ENCODE measurements at places on chromosomes 16 and 17. TPM values are rescaled to one million over a fixed set of nuclear protein-coding genes. Genes with fewer than 3 reads are reported as not detected.

ADORA2B gene
- 4.4 TPM for total RNA-seq

PRPF8 gene
- 111 TPM for total RNA-seq

OR1A2 gene
- total RNA-seq, result not detected

SDR42E2 gene
- total RNA-seq, result 0.23 TPM

CCL7 gene
- not detected for total RNA-seq

HES7 gene
- total RNA-seq, result 0.46 TPM

CCL8 gene
- total RNA-seq, result not detected

UMOD gene
- total RNA-seq, result 0.23 TPM

Measured in diencephalon (tissue), 1 donor.